ENCODE measurements at places on chromosomes 3 and 15.

- DNase-seq = no peak
Observed at GRCh38 chr3:176430244-176431037, 766.8 kb downstream of the TBL1XR1 start.

- DNase-seq = no peak
Observed at GRCh38 chr3:99962703-99963102, 145.0 kb downstream of the CMSS1 start.

- DNase-seq = no peak
Observed at GRCh38 chr3:74518610-74519009, 95.8 kb downstream of the CNTN3 start.

DNA sequence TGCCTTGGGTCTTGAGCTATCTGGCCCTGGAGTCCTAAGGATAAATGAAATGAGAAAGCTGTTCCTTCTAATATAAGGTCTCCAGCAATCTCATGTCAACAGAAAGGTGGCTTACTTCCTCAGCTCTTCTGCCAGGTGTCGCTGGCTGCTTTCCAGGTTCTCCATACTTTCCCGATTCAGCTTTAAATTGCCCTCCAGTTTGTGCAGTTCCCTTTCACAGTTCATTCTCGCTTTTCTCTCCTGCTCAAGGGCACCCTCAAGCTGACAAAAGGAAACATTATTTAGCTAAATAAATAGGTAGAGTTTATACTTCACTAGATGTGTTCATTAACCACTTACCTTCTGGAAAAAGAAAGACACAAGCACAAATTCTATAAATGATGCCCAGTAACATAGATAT lies 73.0 kb downstream of the MYH15 start:
- DNase-seq = no peak

DNA sequence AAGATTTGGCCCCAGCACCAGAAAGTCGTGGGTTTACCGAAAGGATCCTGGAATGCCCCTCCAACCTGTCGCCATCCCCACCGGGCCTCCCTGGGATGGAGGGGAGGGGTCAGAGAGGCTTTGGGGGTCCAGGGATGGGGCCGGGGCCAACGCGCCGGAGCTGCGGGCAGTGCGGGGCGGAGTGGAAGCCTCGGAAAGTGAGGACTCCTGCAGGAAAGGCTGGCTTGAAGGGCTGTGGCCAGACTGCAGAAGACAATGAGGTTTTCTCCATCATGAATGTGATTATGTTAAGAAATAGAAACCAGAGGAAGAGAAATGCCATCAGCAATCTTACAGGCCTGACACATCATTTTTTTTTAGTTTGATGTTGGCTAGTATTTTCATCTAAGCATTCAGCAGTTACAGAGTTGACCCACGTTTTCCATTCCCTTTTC lies 738 bp downstream of the YEATS2 start:
- no peak for DNase-seq

- no peak for DNase-seq
Observed at GRCh38 chr3:25088284-25088683, 339.8 kb upstream of the RARB start.

DNA sequence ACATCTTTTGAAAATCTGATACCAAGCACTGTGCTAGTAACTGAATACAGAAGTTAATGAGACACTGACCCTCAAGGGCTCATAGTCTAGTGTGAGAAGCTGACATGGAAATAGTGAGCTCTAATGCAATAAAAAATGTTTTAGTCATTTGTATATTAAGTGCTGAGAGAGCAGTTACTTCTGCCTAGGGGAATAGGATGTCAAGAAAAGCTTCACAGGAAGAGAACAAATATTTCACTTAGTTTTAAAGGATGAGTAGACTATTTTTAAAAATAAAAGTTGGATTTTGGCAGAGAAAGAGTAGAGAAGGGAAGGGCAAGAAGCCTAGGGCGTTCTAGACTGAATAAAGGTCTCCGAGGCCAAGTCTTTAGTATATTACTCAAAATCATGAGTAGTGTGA lies 158.4 kb downstream of the ATG7 start:
- no peak for DNase-seq

- DNase-seq = no peak
Observed at GRCh38 chr3:41234823-41235721, 35.8 kb downstream of the CTNNB1 start.

DNA sequence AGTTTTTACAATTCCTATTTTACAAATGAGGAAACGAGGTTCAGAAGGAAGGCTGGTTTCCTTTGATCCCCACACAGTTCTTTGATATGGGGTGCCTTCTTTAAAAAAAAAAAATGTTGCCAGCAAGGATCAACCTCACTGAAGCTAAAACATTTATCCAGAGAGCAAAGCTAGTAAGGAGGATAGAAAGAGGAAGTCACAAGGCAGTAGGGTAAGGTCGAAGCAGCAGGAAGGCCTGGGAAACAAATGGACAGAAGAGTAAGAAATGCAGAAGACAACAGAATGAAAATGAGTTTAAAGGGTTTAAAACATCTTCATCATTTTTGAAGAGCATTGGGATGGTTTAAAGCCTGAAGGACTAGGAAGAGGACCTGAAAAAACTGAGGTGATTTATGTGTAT lies 30.6 kb upstream of the CP start:
- DNase-seq = no peak

GRCh38 chr15:80577552-80578205 lies 117.4 kb upstream of the ABHD17C start:
- DNase-seq = no peak

- no peak for DNase-seq
Observed at GRCh38 chr15:94677202-94677790, 445.9 kb downstream of the MCTP2 start.

DNA sequence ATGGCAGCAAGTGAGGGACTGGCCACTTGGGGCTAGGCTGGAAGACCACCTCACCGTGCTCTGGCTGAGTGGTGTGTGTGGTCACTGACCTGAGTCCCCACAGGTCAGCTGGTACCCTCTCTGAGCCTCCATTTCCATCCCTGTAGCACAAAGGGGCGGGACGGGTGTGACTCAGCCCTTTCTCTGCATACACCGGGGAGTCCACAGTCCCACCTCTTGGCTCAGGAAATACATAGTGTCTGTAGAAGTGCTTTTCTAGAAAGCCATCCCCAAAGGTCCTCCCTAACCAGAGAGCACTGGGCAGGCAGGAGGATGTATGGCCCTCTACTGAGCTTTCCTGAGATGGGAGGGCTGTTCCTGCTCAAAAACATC lies 27.2 kb downstream of the WNT7A start:
- no peak for DNase-seq

All from NCI-H1930 (cell line).